ENCODE measurements at places on chromosomes 6 and 20.

GRCh38 chr6:119736296-119737021 lies 386.9 kb upstream of the MAN1A1 start:
- no peak for DNase-seq

- DNase-seq, result no peak
Observed at GRCh38 chr6:33316603-33317418, 733 bp downstream of the ZBTB22 start.

GRCh38 chr20:24627926-24628325 lies 158.5 kb downstream of the SYNDIG1 start:
- no peak for DNase-seq

DNA sequence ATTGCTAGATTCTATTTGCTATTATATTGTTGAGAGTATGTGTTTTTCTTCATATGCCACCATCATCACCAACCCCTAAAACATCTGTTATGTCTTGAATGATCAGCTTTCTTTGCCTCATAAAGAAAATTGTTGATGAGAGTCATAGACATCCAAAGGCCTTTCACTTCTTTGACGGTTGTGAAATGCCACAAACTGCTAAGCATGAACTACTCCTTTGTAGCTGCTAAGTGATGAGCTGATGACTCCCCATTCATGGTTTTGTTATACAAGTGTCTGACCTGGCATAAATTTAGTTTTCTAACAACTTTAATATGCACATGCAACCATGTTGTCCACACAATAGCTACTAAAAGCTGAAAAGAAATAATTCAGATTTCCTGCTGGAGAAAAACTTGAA lies 684 bp upstream of the MED23 start:
- no peak for DNase-seq

- no peak for DNase-seq
Observed at GRCh38 chr20:58851221-58851968, 693 bp upstream of the GNAS-AS1 start.

DNA sequence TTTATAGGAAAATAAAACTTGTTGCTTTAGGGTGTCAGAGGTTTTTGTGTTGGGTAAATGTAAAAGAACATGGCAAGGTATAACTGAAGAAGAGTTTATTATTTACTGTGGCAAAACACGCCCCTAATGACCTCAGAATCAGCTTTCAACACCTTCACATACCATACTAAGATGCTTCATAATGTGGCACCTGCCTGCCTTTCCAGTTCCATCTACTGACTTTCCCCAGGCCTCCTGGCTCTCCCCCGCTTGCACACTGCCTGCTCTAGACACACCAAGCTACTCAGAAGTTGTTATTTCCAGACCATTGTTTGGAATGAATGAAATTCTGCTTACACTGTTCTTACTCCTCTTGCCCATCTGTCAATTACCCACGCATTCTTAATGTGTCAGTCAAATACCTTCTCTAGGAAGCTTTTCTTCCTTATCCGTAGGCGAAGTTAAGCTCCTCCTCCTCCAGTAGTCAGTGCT lies 1.8 kb downstream of the TIAM2 start:
- no peak for DNase-seq

GRCh38 chr6:45419571-45420082 lies 41.9 kb upstream of the SUPT3H start:
- DNase-seq, result no peak

DNA sequence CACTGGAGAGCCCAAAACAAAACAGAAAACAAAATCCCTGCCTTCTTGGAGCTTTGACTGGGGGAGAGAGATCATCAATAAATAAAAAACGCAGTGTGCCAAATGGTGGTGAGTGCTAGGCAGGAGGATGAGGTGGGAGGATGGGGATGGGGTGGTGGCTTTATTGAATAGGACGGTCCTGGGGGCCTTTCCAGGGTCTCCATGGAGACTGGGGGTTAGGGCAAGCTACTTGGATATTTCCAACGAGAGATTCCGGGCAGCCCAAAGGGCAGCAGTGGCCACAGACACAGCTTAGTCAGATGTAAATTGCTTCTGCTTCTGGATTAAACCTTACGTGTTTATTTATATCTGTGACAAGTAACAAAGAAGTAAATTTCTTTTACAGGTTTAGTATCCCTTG lies 700.1 kb downstream of the QKI start:
- peak; percentile 55 for DNase-seq
